Adrenal gland (tissue), 19 donors: ENCODE measurements at places on chromosomes 3 and 15. TPM values are rescaled to one million over a fixed set of nuclear protein-coding genes. Genes with fewer than 3 reads are reported as not detected.

- DNase-seq = no peak
Measured at GRCh38 chr3:108177536-108177935, 44.7 kb downstream of the IFT57 start.

GRCh38 chr3:165464736-165465135 is 268.6 kb upstream of the SLITRK3 start:
- no peak for DNase-seq

DNA sequence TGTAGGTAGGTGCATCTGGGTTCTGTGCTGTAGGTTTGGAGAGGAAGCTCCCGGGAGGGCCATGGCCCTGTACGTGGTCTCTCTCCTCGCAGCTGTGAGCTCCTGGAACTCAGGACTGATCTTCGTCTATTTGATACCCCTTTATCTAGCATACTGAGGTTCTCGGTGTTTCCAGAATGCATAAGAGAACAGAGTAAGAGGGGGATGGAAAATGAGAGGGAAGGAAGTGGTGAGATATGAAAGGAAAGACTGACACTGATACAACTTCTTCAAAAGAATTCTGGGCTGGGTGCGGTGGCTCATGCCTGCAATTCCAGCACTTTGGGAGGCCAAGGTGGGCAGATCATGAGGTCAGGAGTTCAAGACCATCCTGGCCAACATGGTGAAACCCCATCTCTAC is 90.7 kb downstream of the CHRD start:
- DNase-seq = peak; percentile 2

DNA sequence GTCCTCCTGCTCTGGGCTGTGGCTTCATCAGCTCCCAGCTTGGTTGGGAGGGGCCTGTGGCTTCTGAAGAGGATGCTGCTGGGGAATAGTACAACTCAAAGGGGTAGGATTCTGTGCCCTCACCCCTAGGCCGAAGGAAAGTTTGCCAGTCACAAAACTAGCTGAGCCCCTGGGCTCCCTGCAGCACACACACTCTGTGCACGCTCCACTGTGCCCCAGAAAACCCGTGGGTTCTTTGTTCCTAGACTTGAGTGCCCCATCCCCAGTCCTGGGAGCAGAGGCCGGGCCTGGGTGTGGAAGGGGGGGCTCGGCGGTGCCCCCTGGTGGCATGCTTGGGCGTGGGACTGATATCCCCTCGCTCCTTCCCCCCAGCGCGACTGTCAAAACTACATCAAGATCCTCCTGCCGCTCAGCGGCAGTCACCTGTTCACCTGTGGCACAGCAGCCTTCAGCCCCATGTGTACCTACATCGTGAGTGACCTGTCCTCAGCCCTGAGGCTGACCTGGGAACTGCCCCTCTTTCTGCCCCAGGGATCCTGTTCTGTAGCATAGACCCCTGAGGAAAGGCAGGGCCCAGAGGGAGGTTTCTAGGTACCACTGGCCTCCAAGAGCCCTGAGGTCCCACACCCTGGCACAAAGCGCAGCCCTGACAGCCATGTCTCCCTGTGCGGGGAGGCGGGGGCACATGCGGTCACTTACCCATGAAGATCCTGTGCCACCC is 14.2 kb downstream of the CIB1 start:
- no peak for DNase-seq

DNA sequence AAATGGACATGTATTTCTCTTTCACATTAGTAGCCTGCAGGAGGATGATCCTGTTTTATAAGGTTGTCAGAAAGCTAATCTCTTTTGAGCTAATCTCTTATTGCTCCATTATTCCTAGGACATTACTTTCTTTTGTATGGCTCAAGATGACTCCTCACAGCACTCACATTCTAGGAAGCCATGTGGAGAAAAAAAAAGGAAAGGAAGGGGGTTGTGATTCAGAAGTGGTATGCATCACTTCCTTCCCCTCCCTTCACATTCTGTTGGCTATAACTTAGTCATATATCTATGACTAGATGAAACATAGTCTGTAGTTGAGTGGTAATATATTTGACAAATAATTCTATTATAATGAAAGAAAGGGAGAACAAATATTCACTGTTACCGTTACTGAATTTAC is 168.8 kb upstream of the TTC14 start:
- DNase-seq = no peak

DNA sequence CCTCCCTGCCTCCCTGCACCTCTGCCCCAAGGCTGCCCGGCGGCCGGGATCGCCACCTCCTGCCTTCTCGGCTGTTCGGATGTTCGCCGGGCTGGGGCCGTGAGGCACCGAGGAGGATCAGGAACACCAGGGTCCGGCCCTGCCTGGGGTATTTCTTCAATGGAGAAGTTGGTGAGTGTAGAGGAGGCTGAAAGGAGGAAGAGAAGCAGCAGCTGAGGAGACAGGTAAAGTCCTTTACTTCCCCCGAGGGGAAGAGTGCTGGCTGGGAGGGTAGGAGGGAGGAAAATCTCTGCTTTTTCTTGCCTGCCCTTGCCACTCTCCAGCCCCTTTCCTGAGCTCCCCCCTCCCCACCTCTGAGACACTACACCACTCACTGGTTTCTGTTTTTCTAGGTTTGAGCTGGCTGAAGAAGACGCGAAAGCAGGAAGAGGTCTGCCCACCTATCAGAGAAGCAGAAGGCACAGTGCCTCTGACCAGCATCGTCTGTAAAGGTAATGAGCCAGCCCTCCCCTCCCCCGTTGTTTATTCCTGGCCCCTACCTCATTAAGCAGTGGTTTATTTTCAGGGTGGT is 519 bp downstream of the ASB7 start:
- no peak for DNase-seq

DNA sequence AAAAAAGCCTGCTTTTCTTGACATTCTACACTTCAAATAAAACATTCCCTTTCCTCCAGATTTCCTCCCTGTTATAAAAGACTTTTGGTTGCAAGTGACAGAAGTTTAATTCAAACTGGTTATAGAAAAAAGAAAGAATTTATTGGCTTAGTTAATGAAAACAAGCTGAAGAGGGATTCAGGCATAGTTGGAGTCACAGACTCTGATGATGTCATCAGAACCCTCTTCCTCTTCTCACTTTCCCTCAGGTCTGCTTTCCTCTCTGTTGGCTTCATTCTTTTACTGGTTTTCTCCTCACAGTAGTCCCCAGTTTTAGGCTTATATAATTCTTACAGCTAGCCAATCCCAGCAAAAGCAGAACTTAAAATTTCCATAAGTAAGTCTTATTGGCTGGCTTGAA is 32.0 kb upstream of the MBNL1 start:
- DNase-seq = no peak

DNA sequence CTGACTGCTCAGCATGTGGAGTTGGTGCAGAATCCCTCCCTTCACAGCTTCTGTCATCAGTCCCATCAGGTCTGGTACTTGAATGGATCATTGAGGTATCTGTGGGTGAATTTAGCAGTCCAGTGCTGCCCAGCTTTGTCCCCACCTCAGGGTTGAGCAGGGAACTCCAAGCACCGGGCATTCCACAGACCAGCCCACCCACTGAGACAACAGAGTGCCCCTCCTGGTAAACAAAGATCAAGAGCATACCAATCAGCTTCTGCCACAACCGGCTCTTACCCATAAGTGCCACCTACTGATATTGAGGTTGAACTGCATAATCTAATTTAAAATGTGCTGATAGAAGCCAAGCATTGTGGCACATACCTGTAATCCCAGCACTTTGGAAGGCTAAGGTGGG is 57.1 kb upstream of the FXR1 start:
- no peak for DNase-seq

- DNase-seq = peak; percentile 21
Measured at GRCh38 chr15:48507416-48508065, 138.0 kb downstream of the FBN1 start.

DNA sequence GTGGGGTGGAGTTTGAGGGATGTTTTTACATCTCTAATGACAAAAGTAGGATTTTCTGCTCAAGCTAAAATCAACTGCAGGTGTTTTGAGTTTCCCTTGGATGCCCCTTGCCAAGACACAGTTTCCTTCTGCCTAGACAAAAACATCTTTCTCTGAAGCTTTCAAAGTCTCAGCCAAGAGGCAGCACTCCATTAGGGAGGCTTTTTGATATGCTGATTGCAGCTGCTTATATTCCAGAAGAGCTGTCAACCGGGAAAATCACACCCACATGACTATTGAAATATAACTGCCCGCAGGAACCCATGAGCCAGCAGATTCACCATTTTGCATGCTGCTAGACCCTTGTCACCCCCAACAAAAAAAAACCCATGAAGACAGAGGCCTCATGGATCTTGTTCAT is 27.5 kb upstream of the ZNF148 start:
- DNase-seq = no peak

DNA sequence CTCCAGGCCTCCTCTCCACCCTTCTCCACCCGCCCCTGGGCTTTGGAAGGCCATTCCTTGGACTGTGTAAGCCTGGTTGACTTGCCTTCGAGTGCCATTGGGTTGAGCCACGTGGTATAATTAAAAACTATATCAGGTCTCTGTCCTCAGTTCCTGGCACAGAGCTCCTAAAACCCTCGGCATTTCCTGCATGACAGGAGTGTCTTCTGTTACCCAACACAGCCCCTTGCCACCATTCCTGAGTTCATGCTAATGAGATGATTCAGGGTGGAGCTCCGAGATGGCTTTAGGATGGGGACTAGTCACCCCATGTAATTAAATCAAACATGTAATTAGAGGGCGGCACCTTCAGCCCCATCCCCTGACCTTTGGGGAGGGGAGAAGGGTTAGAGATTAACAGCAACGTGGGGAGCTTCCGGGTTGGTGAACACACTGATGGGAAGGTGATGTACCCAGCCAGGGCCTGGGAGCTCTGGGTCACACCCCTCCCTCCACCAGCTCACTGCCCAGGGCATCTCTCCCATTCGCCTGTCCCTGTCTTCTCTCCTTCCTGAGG is 256.4 kb downstream of the FAM43A start:
- DNase-seq = no peak

- no peak for DNase-seq
Measured at GRCh38 chr15:79086814-79087213, 3.8 kb downstream of the RASGRF1 start.

- no peak for DNase-seq
Measured at GRCh38 chr3:37218206-37218605, 43.8 kb upstream of the LRRFIP2 start.

DNA sequence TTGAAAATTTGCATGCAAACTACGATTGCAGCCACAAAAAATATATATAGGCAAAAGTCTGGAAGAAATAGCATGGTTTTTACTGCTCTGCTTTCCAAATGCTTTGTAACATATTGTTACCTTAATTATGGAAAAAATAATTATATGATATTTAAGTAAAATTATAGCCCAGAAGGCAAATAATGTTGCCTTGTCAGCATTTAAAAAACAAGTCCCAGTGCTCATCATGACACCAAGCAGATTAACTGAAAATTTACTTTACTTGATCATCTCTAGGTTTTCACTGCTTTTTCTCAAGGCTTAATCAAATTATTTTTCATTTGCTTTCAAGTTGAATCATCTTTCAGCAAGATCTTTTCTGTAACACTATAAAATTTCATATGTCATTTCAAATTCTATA is 262.9 kb downstream of the ZMAT3 start:
- DNase-seq = no peak

DNA sequence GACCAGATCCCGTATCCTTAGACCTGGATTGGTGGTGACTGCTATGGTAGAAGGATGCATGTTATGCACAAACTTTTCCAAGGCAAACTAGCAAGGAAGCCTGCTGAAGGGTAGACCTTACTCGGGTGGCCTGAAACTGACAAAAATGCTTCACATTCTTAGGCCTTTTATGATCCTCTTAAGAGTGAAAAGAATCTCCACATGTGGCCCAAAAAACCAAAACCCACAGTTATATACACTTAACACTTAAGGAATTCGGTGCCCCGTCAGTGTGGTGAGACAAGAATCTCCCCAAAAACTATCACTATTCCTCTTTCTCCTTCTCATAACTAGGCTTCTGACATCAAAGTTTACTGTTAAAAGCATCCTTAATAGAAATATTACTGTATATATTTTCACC is 130.1 kb upstream of the SOX2 start:
- DNase-seq = no peak

DNA sequence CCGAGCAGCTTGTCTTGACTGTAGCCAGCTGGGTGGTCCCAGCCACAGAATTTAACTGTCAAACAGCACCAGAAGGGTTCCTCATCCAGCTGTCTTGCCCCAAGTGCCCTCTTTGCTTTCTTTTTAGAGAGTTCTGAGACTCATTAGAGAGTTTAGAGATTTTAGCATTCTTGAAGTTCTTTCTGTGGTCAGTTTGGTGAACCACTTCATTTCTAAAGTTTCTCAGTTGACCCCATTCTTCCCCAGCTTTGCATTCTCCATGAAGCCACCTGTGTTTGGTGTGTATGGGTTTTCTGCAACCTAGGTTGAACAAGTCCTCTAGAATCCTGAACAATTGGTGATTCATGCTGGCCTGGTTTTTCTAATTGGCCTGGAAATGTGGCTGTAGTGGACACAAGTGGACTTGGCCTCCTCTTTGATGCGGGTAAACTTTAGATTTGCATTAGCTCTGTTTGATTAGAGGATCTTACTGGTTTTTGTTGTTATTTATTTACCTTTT is 33.7 kb downstream of the FLNB start:
- no peak for DNase-seq

DNA sequence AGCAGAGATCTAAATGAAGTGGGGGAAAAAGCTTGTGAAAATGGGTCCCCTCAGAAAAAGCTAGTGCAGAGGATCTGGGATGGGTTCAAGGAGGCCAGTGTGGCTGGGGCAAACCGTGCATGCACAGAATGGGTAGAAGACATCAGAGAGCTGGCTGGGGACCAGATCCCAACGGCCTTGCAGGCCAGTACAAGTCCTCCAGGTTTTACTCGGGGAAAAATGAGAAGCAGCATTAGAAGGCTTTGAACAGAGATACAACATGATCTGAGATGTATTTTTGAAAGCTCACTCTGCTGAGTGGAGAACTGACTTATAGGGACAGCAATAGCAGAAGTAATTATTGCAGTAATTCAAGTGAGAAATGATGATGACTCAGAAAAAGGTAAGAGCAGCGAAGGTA is 114.5 kb downstream of the HERC1 start:
- DNase-seq = peak; percentile 32

GRCh38 chr3:194276768-194277103 is 74.4 kb downstream of the CPN2 start:
- no peak for DNase-seq

DPPA2 gene
- not detected for polyA plus RNA-seq

SELENOT gene
- polyA plus RNA-seq = 25.6 TPM

PATL2 gene
- polyA plus RNA-seq = 18.3 TPM

TIMP4 gene
- polyA plus RNA-seq = 14.1 TPM

ACY1 gene
- 37.3 TPM for polyA plus RNA-seq
